ENCODE measurements at places on chromosomes 5 and 9.

DNA sequence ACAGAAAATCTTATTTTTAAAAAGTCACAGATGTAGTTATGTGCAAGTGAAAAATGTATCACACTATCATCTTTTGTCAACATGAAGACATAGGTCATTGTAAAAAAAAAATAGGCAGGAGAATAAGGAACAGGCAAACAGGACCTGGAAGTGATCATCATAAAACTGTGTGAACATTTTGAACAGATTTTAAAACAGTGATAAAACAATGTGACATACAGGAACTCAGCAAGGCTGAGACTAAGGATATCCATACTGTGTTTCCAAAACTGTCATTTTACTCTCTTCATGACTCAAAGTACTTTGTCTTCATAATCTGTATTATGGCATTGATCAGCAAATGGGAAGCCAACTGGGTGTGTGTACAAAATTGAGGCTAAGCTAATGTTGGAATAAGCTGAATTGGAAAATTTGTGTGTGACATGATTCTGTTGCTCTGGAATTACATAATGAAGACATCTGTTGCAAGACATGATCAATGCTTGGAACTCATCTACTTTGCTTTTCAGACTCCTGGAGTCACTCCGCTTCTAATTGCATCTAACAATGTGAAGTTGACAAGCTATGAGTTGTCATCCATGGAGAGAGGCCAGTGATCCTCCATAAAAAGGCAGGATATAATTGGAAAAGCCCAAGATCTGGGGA, 978.7 kb upstream of the NUDT12 start:
- DNase-seq, result no peak

DNA sequence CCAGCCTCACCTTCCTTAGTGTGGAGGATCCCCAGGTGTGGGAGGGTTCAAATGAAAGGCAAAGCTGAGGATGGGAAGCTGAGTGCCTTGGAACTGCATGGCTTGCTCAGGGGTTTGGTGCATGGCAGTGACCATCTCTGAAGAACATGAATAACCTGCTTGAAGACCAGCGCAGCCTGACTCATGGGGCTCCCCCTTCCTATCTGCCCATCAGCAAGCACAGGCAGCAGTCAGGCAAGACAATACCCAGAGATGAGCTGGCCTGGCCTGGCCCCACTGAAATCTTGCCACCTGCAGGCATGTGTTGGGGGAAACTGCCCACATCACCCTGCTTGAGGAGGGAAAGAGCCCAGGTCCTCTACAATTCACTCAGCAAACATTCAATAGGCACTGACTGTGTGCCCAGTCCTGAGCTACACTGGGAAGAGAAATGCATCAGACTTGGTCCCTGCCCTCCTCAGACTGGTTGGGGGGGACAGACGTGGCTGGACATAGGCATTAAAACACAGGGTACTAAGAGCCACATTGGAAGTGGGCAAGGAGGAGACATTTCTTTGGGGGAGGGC, 105.0 kb upstream of the ALDH1B1 start:
- no peak for DNase-seq

DNA sequence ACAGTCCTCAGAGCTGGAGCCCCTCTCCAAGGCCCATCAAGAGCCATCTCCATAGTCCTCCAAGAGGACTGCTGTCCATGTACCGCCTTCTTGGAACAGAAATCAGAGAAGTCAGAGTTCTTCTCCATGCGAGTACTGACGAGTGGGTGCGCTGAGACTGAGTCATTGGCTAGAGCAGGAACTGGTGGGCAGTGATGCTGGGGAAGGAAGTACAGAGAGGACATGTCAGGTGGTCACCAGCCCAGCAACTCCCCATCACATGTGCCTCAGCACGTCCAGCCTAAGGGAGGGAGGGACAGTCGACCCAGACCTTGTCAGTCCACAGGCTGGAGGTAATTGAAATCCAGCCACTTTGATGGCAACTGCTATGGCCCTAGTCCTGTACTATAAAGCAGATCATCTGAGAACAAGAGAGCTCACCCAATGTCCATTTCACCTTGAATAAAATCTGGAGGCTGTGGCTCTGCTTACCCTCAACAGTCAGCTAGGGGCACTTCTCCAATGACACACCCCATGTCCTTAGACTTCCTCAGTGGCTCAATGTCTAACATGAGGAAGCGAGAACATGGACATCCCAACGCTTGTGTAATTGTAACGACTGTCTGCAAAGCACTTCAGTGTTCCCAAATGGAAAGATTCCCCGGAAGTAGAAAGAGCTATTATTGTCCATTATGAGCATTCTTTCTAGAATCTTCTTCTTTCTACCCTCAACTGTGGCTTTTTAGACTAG, 15.0 kb upstream of the FBP1 start:
- DNase-seq, result no peak

DNA sequence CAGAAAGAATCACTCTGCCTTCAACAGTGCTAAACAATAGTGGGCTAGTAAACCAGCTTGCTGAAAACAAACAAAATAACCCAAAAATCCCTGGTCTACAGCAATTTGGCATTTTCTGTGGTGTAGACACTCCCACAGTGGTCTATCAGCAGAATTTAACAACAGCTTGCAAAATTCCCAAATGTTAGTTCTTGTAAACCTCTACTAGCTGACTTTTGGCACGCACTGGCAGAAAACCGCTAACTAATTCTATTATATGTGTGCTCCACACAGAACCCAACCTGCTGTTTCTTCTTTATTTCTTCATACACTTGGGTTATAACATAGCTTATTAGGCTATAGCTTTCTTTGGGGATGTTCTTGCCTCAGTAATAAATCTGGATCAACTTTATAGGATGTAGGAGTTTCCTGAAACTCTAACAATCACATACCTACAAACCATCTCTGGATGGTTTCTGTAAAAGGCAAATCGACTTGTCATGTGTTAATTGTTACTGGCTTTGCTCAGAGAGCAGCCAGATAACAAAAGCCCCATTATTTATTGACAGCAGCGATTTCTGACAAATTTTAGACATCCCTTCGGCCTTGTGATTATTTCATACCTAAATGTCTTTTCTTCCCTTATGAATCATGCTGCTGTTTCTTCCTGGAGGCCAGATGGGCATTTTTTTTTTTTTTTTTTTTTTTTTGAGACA, 82.7 kb upstream of the NAA35 start:
- no peak for DNase-seq

DNA sequence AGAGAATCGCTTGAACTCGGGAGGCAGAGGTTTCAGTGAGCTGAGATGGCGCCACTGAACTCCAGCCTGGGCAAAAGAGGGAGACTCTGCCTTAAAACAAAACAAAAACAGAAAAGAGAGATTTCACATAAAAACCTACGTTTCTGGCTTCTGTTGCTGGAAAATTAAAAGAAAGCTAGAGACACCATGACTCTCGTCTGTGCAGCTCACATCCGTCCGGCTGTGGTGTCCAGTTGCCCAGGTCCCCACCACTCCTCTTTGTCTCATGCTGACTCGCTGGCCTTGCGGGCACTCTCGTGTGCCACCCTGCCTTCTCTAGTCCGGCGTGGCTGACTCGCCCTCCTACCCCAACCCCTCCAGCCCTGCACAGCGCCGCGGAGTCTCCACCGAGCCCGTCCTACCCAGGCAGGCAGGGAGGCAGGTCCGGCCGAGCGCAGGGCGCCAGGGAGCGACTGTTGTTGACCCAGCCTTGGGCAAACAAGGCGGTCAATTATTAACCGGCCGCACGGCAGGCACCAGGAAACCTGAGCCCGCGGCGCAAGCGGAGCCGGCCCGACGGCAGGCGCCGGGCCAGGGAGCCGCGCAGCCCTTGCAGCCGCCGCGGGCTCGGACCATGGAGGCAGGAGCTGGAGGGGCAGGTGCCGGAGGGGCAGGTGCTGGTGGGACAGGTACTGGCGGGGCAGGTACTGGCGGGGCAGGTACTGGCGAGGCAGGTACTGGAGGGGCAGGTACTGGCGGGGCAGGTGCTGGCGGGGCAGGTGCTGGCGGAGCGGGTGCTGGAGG, at the start of gene PRRT1B:
TSS of gene PRRT1B (plus strand) at position 521 of the 783 bp plus-strand sequence. CDS start at position 614, 93 bp downstream.
- no peak for DNase-seq

GRCh38 chr5:98214240-98215051, 559.0 kb upstream of the RGMB start:
- DNase-seq, result no peak

GRCh38 chr9:134976403-134976802, 58.7 kb upstream of the FCN1 start:
- DNase-seq, result no peak

DNA sequence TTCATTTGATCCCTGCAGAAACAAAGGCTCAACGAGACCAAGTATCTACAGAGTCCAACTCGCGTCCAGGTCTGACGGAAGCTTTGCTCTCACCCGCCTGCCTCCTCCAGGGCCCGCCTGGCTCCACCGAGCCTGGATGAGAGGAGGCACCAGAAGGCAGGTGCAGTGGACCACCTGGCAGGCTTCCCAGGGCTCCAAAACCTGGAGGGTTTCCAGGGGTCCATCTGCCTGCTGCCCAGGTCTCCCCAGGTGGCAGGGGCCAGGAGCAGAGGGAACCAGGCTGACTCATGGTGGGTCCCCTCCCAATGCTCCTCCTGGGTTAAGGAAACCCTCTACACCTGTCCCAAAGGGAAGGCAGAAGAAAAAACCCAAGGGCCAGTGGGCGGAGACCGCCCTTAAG, 59.5 kb downstream of the VAV2 start:
- no peak for DNase-seq

- no peak for DNase-seq
Observed at GRCh38 chr5:34749431-34749873, 89.5 kb upstream of the TTC23L start.

- no peak for DNase-seq
Observed at GRCh38 chr9:95055334-95055850, 262.1 kb downstream of the FANCC start.

GRCh38 chr5:127856292-127856691, 153.1 kb downstream of the CCDC192 start:
- DNase-seq, result no peak

- no peak for DNase-seq
Observed at GRCh38 chr5:3209918-3210317, 385.7 kb upstream of the IRX1 start.

- no peak for DNase-seq
Observed at GRCh38 chr9:82363198-82363597, 374.6 kb downstream of the SPATA31D1 start.

DNA sequence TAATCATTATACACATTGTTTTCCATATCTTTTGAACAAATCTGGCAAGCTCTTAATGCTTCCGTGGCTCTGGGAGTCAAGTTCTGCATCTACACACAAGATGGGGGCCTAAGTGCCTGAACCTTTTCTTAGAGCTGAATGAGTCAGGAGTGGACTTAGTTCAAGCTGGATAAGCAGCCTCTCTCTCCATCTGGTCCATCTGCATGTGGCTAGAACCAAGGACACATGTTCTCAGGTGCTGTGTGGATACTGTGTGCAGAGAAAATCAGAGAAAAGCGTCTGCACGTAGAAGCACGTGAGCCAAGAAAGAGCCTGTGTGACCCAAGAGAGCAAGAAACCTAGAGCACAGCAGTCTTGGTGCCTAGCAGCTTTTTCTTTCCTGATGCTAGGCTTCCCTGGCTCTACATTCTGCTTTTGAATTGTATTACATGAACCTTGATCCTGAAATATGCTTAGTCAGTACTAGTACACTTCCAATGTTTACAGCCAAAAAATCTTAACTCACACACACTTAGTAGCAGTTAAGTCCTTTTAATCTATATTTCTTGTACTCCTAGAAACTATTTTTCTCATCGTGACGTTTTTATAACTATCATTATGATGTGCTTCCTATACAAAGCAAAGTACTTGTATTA, 1798.9 kb downstream of the MAT2B start:
- no peak for DNase-seq

DNA sequence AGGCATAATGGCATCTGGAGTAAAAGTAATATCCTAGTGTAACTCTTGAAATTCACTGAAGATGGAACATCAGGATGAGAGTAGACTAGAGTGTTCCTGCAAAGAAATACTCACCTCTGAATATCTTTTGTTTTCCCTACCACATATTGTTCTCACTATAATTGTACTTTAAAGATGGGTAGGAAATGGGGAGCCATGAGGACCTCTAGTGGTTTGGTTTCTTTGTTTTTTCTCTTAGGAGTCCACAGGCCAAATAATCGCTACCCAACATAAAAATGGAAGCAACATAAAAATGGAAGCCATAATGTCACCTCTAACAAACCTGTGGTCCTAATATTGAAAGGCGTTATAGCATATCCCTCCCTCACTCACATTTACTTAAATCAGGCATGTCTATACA, 2375.8 kb downstream of the MAT2B start:
- DNase-seq, result no peak

DNA sequence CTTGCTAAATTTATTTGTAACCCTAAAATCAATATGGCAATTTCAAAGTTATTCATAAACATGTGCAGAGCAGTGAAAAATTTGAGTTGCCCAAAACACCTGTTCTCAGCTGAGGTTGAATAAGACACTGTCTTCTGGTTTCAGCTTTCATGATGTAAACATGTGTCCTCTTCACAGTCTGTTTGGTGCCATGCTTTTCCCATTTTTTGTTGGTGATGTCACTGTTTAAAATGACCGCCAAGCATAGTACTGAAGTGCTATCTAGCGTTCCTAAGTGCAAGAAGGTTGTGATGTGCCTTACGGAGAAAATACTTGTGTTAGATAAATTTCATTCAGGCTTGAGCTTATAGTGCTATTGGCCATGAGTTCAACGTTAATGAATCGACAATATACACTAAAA, 580.8 kb downstream of the ACTL7B start:
- DNase-seq, result no peak

DNA sequence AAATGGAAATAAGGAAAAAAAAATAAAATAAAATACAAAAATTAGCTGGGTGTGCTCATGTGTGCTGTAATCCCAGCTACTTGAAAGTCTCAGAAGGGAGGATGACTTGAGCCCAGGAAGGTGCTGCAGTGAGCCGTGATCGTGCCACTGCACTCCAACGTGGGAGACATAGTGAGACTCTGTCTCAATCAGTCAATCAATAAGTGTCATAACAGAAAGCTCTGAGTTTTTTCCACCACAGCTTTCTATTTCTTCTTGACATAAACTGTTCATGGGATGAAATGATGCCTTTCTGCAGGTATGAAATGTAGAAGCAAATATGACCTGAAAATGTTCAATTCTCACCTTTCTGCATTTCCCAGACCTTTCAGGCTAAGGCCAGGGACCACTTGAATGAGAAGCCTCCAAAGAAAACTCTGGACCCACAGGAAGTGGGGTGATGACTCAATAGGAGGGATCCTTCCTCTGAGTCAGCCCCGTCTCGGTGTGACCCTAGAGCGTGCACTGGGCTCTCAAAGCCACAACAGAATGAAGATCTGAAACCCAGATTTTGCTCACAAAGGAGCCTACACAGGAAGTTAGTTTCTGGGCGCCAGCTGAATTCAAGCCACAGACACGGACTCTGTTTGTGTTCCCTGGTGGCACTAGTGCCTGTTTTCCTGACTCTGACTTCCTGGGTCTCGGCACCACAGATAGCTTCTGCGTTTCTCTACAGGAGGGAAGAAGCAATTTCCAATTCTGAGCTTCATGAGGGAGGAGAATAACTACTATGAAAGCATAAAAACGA, 62.0 kb downstream of the ANKH start:
- DNase-seq, result no peak

- DNase-seq, result no peak
Observed at GRCh38 chr5:38927470-38927869, 81.7 kb downstream of the OSMR start.

GRCh38 chr9:117926031-117926658, 221.9 kb downstream of the TLR4 start:
- no peak for DNase-seq

Data from left renal cortex interstitium (tissue), 4 donors.